ENCODE measurements at places on chromosomes 5 and 9.

- no peak for DNase-seq
Measured at GRCh38 chr5:107501965-107502675, 168.6 kb downstream of the EFNA5 start.

DNA sequence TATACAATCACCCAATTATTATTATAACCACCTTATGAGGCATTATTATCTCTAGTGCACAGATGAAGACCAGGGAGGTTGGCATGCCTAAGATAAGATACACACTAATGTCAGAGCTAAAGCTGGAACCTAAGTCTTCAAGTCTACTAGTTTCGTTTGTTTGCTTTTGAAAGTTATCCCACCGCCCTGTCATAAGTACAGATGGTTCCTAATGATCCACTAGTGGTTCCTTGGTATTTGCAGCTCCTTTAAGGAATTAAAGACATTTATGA, 14.1 kb downstream of the NDUFA8 start:
- no peak for DNase-seq

- no peak for DNase-seq
Measured at GRCh38 chr9:133589454-133590227, 19.5 kb downstream of the FAM163B start.

GRCh38 chr5:135120951-135121350, 86.9 kb upstream of the PITX1 start:
- no peak for DNase-seq

DNA sequence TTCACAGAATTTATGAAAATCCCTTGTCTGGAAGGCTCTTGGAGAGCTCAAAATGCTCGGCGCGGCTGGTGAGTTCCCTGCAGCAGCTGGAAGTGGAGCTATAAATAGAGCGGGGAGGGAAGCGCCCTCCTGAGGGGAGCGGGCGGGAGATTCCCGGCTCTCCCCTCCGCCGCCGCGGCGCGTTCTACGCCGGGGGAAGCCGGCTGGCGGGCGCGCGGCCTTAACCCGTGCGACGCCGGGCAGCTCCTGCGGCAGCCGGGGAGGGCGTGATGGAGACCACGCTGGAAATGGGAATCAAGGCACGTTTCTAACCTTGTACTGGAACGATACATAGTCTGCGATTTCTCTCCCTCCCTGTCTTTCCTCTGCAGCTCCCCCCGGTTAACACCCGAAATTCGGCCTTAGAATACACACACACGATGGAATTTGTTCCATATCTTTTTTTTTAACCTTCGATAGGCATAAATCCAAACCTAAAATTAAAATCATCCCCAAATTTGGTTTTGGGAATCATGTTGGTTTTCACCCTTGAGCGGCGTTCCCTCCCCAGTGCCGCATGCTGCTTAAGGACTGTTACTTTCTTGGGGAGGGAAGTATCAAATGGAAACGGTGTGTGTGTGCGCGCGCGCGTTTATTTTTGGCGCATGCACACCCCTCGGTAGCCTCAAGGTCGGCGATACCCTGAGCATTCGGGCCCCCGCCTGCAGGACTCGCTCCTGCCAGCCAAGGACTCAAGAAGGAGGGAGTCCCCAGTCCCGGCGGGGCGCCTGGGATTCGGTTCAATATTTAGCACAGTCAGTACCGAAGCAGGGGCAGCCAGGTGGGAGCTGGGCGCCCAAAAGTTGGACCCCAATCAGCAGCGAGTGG, 306.3 kb upstream of the KCNN2 start:
- DNase-seq: no peak

GRCh38 chr5:159405611-159406031, 75.3 kb upstream of the IL12B start:
- no peak for DNase-seq

Data from stromal cell of bone marrow (primary cell).